ENCODE measurements at places on chromosomes 4 and X.
A peak's percentile ranks its signal among the peaks of the same experiment; 100 is the strongest.

DNA sequence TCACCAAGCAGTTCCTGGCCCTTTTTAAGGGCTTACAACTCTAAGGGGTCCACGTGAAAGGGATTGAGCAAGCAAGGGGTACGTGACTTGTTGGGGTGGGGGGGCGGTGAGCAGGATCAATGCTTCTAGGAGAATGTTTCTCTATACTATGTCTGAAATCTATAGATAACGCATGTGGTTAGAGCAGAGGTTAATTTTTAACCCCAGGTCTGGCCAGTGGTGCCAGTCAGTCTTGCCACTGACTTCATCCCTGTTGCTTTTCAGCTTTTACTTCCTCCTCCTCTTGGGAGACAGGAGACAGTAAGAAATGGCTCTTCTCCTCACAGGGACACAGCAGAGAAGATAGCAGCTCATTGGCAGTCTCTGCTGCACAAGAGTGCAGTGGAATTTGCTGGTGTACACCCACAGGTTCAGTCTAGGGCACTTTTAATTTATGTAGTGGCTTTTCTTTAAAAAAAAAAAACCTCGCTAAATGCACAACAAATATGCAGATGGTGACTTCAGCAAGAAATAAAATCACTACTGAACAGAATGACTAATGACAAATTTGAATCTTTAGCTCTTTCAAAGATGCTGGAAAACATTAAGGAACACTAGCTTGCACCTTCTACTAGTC lies 190.5 kb downstream of the CCNG2 start:
- DNase-seq = no peak

- no peak for DNase-seq
Measured at GRCh38 chr4:110781944-110782343, 159.1 kb upstream of the PITX2 start.

DNA sequence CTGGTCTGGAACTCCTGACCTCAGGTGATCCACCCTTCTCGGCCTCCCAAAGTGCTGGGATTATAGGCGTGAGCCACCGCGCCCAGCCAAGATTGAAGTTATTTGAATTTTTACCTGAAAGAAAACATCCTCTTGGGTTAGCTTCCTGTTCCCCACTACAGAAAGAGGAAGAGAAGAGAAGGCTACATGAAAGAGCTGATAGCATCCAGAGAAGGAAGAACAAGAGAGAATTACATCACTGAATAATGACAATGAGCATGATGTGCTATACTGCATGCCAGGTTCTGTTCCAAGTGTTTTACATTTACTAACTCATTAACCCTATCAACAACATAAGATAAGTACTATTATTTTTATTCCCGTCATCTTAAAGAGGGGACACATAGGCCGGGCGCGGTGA lies 11.5 kb upstream of the TBC1D1 start:
- DNase-seq = no peak

DNA sequence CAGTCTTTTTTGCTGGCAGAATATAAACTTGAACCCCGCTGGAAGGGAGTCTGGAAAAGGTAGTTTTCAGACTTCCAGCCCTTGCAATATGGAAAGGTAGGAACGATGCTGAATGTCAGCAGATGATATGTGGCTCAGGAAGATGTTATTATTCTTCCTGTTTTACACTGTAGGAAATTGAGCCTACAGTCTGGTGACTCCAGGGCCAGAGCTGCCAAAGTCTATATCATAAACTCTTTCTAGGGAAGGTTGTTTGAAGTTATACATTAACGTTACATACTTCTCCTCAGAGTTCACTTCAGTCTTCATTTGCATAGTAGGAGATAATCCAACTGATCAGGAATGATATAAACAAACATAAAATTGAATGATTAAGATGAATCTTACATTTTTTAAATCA lies 141.3 kb downstream of the FAT4 start:
- no peak for DNase-seq

DNA sequence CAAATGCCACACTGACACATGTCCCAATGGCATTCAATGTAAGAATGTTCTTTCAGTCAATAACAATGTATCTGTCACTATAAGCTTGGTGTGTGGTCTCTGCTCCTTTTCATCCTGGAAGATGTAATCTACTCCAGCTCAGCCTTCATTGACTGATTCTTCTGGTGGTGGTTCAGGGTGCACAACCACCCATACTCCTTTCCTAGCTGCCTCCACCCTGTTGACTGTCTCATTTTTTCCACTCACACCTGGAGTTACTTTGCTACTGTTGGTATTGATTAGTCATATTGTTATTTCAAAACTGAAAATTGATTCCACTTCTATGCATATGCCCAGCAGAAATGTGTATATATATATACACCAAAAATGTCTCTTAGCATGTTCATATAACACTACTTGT lies 140.5 kb downstream of the ASB9 start:
- no peak for DNase-seq

DNA sequence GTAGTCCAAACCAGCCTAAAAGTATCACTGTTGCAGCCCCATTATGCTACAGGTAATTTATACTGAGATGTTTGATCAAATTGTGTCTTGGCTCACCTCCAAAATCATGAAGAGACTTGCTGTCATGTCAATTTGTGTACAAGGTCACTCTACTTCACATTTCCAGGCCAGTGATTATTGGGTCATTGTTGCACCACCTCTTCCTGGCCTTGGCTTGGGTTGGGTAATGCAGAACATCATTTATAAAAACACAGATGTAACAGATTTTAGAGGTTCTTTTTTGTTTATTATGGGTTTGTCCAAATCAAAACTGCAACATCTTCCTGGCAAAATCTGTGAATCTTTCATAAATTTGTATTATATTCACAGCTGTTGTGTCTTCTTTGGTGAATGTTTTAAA lies 459.5 kb downstream of the ANKRD50 start:
- no peak for DNase-seq

DNA sequence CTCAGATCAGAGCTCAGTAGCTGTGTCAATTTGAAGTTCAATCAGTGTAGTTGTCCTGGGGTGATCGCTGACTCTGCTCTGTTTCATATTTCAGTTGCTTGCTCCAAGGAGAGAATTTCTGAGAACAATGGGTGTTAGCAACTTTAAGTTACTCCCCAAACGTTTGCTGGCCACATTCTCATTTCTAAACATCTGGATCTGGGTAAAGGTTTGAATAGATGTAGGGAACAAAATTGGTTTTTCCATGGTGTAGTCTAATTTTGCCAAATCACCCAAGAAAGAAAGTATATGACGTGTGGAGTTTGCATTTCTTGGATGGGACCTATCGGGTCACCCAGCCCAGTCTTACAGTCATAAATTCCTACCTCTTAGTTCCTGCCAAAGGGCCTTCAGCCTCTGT lies 103.7 kb downstream of the AKAP4 start:
- DNase-seq = no peak

GRCh38 chrX:30364229-30364628 lies 55.0 kb upstream of the NR0B1 start:
- DNase-seq = no peak

- DNase-seq = no peak
Measured at GRCh38 chrX:110877326-110877725, 81.7 kb upstream of the CHRDL1 start.

DNA sequence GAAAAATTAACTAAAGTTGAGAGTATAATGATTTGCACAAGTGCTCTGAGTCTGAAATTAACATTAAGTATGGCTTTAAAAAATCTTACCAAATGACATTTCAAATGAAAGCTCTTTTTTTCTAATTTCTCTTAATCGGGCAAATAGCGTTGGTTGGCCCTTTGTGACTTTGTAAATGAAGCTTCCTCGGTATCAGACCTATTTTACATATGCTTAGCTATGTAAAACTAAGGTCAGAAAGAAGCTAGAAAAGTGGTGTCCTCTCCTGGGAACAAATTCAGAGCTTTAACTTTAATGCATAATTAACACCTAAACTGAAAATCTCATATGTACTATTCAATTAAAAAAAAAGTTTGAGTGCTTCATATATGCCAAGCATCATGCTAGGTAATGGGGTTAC lies 62.7 kb downstream of the N4BP2 start:
- no peak for DNase-seq

- DNase-seq = no peak
Measured at GRCh38 chr4:145199051-145199716, 18.8 kb upstream of the OTUD4 start.

DNA sequence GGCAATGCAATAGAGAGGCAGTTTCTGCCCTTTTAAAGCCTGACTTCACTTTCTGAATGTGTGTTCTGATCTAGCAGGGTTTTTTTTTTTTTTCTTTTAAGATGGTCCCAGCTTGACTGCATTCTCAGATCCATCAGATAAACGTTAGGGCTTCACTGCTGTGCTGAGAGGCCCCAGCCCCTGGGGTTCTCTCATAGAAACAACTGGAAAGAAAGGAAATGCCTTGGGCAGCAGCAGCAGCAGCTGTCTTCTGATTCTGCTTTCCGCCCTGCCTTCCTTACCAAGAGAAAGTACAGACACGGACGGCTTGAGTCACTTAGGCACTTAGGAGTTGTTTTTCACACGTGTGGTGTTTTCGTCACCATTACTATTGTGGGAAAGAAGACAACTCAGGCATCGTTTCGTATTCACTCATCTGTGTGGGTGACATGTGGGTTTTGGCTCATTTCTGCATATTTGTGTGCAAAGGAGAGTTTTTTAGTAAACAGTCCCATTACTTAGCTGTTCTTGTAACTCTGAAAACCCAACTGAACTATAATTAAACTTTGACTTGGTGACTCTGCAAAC lies 172.0 kb downstream of the PTTG2 start:
- DNase-seq = peak; percentile 85

DNA sequence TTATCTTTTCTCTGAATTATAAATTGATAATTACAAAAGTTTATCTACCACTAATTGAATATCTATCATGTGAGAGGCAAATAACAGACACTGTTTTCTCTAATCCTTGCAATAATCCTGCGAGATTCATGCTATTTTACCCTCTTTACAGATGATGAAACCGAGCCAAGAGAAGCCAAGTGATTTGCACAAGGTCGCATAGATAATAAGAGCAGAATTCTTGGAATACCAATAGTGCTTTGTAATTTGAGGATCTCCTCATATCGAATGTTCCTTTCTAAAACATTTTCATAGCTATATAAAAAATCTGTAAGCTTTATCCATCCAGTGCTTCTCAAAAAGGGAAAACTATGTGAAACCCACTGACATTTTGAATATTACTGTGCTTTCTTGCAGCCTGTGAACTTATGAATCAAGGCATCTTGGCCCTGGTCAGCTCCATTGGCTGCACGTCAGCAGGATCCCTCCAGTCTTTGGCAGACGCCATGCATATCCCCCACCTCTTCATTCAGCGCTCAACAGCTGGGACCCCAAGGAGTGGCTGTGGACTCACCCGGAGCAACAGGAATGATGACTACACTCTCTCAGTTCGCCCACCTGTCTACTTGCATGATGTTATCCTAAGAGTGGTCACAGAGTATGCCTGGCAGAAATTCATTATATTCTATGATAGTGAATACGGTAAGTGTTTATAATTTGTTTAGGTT lies 743.8 kb upstream of the ATOH1 start:
- no peak for DNase-seq
